ENCODE measurements at places on chromosomes 7 and 10. TPM values are rescaled to one million over a fixed set of nuclear protein-coding genes. Genes with fewer than 3 reads are reported as not detected.

DNA sequence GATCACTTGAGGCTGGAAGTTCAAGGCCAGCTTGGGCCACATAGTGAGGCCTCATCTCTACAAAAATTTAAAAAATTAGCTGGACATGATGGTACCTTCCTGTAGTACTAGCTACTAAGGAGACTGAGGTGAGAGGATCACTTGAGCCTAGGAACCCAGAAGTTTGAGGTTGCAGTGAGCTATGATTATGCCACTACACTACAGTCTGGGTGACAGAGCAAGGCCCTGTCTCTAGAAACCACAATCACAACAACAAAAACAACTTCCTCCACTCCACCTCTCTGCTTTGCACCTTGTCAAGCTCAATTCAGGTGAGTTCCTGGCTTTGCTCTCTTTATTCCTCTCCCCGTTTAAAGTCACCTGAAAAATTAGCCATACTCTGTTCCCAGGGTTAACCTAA is 8.3 kb upstream of the CAPZA2 start:
- no peak for DNase-seq

DNA sequence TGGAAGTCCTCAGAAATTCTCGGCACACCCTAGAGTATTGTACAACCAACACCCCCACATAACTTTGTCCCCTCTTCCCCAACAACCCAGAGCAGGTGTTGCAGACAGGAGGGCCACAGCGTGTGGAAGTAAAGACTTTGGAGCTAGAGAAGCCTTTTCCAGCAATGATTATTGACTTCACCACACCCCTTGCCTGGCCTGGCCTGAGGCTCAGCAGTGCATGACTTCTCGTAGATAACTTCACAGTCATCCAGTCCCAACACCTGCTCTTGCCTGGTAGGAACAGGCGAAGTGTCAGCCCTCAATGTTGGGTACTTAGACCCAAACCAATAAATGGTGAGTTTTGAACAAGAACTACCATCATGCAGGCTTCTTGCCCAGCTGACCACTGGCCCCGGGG is 36.7 kb downstream of the GOT1 start:
- no peak for DNase-seq

- no peak for DNase-seq
These were observed 135.7 kb downstream of the INHBA start for GRCh38 chr7:41567031-41567730.

GRCh38 chr7:27704422-27705199 is 35.4 kb upstream of the TAX1BP1 start:
- no peak for DNase-seq

DNA sequence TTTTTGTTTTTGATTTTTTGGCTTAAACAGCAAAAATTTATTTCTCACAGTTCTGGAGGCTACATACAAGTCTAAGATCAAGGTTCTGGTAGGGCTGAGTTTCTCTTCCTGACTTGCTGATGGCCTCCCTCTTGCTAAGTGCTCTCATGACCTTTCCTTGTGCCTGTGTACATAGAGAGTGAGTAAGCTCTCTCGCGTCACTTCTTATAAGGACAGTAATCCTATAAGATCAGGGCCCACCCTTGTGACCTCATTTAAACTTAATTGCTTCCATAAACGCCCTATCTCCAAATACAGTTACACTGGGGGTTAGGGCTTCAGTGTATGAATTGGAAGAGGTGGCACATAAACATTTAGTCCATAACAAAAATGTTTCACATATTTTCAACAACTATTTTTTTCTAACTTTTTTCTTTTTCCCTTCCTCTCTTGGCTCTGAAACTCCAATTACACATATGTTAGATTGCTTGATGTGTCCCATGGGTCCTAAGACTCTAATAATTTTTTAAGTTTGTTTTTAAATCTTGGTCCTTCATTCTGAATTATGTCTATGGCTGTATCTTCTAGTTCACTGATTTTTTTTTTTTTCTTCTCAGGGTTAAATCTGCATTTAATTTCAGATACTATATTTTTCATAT is 149.8 kb downstream of the HBP1 start:
- no peak for DNase-seq

DNA sequence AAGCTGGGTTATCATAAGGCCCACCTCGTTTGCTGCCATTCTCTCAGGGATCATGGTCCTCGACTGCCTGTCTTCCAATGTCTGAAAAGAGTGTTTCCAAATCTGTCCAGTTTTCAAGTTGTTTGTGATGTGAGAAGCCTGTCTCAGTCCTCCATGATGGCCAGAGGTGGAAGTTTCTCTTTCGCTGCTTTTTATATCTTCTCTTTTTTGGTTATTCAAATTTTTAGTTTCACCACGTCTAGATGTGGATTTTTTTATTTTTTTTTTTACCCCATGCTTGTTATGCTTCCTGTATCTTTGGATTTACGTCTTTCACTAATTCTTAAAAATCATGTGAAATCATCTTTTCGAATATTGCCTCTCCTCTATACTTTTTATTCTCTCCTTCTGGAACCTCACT is 6.1 kb upstream of the RBM33 start:
- DNase-seq = no peak

DNA sequence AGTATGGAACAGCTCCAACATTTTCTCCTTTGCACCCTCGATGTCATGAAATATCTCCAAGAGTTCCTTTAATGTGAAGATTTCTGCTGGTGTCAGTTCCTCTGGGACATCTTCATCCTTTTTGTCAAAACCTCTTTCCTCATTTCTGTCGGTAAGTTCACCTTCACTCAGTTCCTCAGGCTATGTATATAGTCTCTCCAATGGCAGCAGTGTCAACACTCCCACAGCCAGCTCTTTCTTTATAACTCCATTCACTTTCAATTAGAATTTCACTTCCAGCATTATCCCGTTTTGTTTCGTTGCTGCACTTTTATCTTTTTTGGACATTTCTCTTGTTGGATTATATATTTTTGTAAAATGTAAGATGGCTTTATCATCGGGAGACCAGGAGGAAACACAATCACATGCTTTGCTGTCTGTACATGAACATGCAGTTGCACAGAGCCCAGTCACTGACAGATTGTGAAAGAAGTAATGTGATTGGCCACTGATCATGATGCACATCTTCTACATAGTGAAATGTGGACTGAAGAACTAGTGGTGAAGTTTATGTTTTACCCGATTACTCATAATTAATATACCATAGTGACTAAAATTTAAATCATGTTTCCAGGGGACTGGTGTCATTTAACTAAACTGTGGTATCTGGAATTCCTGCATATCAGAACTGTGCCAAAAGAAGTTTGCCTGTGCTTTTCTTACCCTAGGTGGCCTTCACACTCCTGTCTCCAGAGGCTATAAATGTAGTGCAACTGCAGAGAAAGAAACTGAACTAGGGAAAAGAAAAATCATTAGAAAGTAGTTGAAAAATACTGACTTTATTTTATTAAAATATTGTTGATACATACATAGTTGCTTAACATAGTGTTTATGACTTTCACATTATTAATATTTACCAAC is 289.6 kb downstream of the PPP1R3A start:
- DNase-seq = no peak

- no peak for DNase-seq
These were observed 5.0 kb downstream of the ABCB8 start for GRCh38 chr7:151032936-151033863.

The HACD1 gene
- total RNA-seq = 18.3 TPM

The TPK1 gene
- 7.3 TPM for total RNA-seq

The SLC16A12 gene
- total RNA-seq = 1.2 TPM

The KEL gene
- total RNA-seq = 0.82 TPM

The NUTM2A gene
- total RNA-seq = 1.6 TPM
